ENCODE measurements at places on chromosomes 12 and 14.

DNA sequence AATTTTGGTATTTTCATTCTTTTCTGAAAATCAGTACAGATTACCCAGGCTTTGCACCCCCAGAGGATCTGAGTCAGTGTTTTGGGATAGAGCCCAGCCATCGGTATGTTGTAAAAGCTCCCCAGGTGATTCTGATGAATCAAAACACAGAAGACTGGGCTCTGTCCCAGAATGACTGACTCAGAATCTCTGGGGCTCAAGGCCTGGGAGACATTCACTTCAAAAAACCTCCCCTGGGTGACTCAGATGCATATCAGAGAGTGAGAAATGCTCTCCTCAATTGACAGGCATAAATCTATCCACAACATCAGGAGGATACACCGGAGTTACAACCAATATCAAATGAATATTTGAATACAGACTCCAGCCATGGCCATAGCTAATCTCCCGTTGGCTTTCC lies 32.6 kb downstream of the SLC35F4 start:
- DNase-seq: no peak

DNA sequence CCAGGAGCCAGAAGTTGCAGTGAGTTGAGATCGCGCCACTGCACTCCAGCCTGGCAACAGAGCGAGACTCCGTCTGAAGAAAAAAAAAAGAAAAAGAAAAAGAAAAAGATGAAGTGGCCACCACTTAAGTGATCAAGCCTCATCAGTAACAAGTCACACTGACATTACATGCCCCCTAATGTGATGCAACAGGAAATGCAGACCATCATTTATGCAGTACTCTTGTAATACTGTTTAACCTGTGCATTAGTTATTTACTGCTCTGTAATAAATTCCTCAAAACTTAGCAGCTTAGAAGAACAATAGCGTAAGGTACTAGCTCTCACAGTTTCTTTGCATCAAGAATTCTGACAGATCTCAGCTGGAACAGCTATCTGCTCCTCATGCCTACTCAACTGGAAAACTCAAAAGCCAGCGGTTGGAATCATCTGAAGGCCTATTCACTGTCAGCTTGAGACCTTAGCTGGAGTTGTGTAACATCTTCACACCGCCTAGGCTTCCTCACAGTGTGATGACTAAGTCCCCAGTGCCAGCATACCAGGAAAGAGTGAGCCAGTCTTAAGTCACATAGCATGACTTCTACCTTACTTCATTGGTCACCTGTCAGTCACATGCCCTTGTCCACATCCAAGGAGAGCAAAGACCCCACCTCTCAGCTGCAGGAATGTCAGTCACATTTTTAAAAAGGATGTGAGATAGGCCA lies 31.5 kb downstream of the EPS8 start:
- DNase-seq: no peak

DNA sequence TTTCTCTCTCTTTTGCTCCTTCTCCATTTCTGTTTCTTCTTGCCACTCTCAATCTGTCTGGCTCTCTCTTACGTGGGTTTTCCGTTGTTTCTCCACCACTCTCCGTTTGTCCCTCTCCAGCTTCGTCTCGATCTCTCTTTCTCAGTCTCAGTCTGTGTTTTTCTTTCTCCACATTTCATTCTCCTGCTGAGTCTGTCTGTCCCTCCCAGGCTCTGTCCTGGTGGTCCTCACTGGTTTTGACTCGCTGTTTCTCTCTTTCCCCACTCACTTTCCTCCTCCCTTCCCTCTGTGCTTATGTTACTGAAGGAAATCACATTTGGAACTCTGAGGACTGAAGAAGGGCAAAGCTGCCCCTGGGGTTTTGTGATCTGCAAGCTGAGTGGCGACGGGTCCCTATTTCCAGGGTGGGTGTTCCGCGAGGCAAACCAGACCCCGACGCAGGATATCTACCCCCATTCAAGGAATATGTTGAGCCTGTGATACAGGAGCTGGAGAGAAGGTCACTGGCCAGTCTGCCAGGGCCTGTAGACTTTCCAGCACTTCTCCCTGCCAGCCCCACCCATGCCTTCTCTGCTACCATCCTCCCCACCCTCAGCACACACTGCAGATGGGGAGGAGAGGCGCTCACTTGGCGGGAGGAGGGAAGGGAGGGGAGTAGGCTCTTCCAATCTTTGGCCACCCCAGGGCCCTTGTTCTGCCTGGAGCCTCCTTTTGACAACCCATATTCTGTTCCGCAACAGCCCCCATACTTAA lies 102.7 kb upstream of the MAP1LC3B2 start:
- DNase-seq: no peak

- no peak for DNase-seq
Measured at GRCh38 chr12:87756721-87757120, 272.5 kb downstream of the C12orf50 start.

- no peak for DNase-seq
Measured at GRCh38 chr12:42370013-42370412, 44.0 kb downstream of the PPHLN1 start.

GRCh38 chr12:120941412-120941811 lies 36.9 kb upstream of the HNF1A start:
- DNase-seq: no peak

GRCh38 chr14:59627011-59627520 lies 50.5 kb upstream of the CCDC175 start:
- no peak for DNase-seq

- DNase-seq: no peak
Measured at GRCh38 chr14:90603336-90603735, 206.5 kb downstream of the CALM1 start.

GRCh38 chr12:72077111-72077820 lies 138.6 kb downstream of the TPH2 start:
- DNase-seq: no peak

GRCh38 chr12:106417926-106418910 lies 60.7 kb downstream of the POLR3B start:
- DNase-seq: no peak

- DNase-seq: peak; percentile 17
Measured at GRCh38 chr12:108884116-108885012, 4.5 kb downstream of the DAO start.

DNA sequence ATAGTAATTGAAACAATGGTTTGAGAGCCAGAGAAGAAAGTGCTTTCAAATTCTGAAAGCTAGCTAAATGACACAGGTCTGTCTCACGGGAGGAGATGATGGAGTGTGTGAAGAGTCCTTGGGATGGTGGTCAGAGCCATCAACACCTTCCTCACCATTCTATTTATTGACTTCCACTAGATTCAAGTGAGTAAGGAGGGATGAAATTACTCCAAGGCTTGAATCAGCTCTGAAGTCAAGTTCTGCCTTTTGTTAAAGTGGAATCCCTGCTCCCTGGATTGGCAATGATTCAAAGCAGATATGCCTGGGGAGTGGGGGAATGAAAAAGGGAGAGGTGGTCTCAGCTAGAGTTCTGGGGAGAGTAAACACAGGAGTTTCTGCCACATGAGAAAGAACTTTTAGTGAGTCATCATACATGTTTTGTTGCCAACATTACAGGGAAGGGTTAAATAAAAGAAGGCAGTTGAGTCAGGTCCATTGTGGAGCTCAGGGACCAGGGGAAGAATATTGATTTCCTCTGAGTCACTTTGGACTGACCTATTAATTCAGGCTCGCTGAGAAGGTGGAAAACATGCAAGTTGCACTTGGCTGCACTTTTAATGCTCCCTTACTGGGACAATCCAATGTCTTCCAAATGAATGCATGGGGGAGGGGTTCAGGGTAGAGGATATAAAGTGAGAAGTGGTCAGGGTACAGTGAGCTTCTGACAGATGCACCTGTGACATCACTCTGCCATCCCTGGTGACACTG lies 142.7 kb downstream of the TBX5 start:
- DNase-seq: no peak

- DNase-seq: no peak
Measured at GRCh38 chr12:49619286-49619685, 4.1 kb upstream of the PRPF40B start.

- no peak for DNase-seq
Measured at GRCh38 chr12:121560392-121561008, 20.3 kb downstream of the KDM2B start.

- no peak for DNase-seq
Measured at GRCh38 chr12:111268738-111269572, 99.9 kb downstream of the PHETA1 start.

- no peak for DNase-seq
Measured at GRCh38 chr14:23697680-23698079, 61.5 kb downstream of the DHRS2 start.

DNA sequence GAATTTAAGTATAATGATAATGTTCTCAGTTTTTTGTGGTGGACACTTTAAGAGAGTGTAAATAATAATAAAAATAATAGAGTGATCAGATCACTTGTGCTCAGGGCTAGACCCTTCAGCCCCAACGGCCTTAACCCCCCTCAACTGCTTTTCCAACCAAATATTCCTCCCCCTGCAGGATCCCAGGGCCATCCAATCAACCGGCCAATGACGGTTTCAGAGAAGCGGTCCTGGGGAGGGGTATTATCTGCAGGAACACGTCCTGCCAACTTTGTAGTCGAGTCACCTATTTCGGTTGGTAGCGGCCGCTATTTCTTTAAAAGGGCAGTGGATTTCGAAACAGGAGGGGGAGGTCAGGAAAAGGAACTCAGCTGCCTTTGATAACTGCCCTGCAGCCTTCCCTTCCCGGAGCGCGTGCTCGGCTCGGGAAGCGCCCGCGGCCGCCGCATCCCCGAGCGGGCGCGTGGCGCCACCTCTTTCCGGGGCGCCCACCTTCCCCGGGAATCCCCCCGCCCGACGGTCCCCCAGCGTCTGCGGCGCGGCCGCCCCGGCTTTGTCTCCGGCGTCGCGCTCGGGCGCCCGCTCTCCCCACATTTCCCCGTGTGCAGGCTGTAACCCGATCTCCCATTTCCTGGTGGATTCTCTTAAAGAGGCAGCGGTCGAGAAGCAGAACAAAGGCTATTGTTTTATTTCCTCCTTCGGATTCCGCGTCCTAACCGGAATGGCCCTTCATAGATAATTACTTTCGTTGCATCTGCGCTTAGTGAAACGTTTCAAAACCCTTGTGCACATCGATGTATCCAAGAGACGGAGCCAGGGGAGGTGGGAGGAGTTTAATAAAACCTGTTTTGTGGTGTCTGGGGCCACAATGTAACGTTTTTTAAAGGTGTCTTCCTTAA lies 711 bp upstream of the ETV6 start:
- no peak for DNase-seq

DNA sequence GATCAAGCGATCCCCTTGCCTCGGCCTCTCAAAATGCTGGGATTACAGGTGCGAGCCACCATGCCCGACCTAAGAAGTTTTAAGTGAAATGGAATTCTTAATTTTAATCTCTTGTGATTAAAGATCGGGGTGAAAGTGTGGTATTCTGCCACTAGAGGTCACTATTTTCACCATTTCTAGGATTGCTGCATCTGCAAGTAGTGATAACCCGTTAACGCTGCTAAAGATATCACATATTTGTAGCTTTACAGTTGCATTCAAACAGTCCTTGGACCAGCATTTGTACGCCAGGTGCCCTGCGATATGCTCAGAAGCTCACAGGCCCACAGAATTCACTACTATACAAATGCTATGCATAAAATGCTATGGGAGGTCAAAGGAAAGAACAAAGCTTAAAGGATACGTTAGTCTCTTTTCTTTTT lies 19.3 kb downstream of the CCDC62 start:
- DNase-seq: no peak

- no peak for DNase-seq
Measured at GRCh38 chr12:57872362-57872761, 25.8 kb upstream of the CTDSP2 start.

GRCh38 chr12:122123761-122124145 lies 45.2 kb downstream of the MLXIP start:
- no peak for DNase-seq

DNA sequence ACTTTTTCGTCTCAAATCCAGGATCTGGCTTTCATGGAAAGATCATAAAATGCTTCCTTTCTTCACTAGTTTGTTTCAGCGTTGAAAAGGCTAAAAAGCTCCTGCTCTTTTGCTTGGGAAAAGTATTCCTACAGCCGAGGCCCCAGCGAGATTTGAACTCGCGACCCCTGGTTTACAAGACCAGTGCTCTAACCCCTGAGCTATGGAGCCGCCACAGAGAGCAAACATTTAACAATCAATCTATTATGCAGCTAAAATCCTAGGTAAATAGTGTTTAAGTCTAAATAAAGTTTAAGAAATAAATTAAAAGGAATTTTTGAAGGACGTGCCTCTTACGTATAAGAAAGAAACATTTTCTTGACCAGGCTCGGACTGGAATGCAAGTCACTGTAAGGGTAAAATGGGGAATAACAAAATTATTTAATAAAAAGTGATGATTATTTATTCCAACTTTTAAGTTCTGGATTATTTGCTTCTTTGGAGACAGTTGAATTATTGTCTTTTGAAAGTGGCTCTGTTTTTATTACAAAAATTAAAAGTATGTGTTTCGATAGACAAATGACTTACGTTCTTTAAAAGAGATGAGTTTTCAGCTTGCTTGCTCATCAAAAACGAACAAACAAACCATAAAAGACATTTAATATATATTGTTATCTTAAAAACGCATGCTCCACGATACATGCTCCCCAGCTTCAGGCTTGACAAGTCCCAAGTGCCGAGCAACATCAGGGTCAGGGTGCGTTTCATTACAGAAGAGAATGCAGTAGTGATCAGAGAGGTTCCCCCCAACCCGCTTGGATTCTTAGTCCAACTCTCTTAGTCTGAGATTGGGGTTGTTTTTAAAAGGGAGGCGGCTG lies 10.2 kb downstream of the OR6S1 start:
- no peak for DNase-seq

GRCh38 chr12:116666305-116666673 lies 71.6 kb downstream of the SPRING1 start:
- no peak for DNase-seq

- DNase-seq: no peak
Measured at GRCh38 chr12:104930388-104931326, 27.4 kb downstream of the SLC41A2 start.

- DNase-seq: no peak
Measured at GRCh38 chr12:122232691-122233090, 6.8 kb upstream of the DIABLO start.

- DNase-seq: no peak
Measured at GRCh38 chr14:35284506-35284905, 7.7 kb upstream of the PSMA6 start.

- DNase-seq: no peak
Measured at GRCh38 chr12:9344541-9344940, 136.3 kb upstream of the PZP start.

Data from activated CD8-positive, alpha-beta memory T cell treated with anti-CD3 and anti-CD28 coated beads for 1 hour (primary cell).